ENCODE measurements at places on chromosomes 4 and X.
A peak's percentile ranks its signal among the peaks of the same experiment; 100 is the strongest.

GRCh38 chr4:141636771-141637460, 533 bp downstream of the IL15 start:
- no peak for DNase-seq

DNA sequence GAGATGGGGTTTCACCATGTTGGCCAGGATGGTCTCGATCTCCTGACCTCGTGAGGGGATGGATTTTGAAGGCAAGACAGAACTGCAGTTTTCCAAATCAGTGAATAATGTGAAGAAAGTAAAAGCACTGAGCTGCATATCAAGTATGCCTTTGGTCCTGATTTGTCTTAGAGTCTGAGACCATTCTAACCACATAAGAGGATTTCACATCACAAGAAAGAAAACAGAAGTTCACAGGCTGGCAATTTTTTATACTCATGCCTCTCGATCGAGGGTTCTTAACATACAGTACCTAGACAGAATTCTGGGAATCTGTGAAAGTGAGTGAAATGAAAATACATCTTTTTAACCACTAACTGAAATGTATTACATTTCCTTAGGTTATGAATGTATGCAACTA, 23.3 kb downstream of the CHIC2 start:
- DNase-seq, result no peak

DNA sequence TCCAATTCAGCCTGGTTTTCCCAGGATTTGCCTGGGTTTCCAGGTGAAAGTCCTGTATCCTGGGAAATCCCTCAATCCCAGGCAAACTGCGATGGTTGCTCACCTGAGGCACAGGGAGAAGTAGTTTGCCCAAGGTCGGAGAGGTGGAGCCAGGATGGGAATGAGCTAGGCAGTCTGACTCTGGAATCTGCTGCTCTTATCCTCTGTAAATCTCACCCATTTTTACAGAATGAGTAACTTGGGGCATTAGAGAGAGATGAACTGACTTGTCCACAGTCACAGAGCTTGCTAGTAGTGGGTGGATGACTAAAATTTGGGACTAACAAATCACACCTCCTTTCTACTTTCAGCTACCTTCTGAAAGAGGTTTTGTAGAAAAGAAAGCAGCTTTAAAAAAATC, 9.8 kb upstream of the ARX start:
- DNase-seq, result no peak

DNA sequence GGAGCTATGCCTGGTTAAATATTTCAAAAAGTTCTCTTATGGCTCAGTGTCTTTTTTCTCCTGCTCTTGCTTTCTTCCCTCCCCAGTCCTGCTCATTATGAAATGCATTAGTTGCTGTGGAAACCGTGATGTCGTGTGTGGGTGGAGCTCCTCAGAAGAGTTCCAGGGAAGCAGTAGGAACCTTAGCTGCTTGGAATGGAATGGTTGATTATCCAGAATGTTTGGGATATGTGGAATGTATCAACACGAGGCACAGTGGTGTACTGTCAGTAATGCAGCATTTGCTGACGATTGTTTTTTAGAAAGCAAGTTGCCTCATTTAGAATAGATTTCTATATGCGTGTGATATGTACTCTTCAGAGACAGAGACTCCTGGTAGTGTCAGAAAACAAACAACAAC, 333.2 kb downstream of the ARHGAP10 start:
- peak; percentile 36 for DNase-seq

DNA sequence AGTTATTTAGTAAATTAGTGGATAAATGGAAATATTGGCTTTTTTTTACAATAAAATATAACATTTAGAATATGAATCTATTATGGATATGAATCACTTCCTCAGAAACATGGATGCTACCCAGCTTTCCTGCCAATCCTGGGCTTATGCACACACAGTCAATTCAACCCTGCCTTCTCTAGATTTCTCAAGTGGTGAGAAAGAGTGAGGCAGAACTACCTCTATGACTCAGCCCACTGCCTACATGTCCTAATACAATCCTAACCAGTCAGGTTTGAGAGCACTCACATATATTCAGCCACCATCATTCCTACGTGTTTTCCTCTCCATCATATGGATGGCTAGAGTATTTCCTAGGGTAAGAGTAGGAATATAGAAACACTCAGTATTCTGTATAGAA, 91.1 kb upstream of the ANKRD50 start:
- DNase-seq, result no peak

DNA sequence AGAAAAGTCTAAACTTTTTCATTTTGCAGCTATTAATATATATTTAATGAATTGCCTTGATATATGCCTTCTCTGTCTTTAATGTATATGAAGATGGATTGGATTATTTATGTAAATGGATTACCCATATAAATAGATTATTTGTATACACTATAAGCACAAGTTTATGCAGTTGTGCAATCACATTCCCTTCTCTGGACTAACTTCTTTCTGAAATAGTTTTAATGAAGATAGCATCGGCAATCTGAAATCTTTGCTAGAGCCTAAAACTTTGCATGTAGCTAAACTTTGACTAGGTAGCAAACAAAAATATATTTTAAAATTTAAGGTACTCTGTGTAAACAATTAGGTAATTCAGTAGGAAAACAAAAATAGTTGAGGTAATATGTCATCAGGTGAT, 127.8 kb downstream of the PCDH7 start:
- DNase-seq, result no peak
